MV-4-11 (cell line): ENCODE measurements at places on chromosomes 2 and 18.
A peak's percentile ranks its signal among the peaks of the same experiment; 100 is the strongest.

- no peak for DNase-seq
Measured at GRCh38 chr2:140462990-140463389, 1667.8 kb downstream of the LRP1B start.

DNA sequence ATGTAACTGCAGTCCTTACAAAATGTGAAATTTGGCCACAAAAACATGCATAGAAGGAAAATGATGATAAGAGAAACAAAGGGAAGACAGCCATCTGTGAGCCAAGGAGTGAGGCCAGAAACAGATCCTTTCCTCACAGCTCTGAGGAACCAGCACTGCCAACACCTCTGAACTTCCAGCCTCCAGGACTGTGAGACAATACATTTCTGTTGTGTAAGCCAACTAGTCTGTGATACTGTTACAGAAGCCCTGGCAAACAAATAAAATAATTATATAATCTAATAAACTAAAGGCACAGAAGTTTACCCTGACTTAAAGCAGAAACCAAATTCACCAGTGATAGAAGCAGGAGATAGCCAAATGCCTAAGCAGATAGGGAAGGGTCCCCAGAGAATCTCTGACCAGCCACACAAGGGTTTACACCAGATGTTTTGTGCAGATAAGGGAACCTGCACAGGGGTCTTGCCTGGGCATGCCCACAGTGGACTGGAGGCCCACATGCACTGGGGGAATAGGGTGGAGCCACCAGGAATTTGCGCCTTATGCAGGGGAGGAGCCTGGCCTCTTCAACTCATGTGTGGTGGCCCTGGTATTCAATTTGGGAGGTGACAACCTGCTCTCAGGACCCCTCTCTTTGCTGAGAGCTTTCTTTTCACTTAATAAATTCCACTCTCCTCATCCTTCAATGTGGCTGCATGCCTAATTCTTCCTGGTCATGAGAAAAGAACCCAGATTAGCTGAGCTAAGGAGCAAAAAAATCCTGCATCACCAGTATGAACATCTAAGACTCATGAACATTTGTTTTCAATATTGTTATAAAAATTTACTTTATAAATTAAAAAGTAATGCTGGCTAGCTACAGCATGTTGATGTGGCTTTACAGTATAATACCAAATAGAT lies 3.8 kb upstream of the GCC2 start:
- no peak for DNase-seq

GRCh38 chr2:121866789-121867188 lies 111.3 kb downstream of the TSN start:
- DNase-seq = no peak

DNA sequence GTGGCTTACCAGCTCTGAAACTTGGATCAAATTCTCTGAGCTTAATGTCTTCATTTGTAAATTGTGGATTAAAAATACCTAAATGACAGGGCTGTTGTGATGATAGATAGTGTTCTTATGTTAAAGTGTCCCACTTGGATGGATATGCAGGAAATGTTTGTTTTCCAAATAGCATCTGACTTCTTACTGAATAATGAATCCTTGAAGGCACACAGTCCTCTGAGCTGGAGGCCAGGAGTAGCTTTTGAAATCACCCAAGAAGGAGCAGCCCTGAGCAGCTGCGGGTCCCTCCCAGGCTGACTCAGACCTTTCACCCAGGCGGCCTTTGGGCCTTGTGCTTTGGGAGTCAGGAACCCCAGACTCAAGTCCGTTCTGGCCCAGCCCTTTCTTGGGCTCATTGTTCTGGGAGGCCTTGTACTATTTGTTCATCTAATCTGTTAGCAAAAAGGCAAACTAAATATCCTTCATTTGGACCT lies 173.0 kb upstream of the GATA6 start:
- no peak for DNase-seq

GRCh38 chr2:8197101-8197500 lies 484.8 kb upstream of the ID2 start:
- no peak for DNase-seq

DNA sequence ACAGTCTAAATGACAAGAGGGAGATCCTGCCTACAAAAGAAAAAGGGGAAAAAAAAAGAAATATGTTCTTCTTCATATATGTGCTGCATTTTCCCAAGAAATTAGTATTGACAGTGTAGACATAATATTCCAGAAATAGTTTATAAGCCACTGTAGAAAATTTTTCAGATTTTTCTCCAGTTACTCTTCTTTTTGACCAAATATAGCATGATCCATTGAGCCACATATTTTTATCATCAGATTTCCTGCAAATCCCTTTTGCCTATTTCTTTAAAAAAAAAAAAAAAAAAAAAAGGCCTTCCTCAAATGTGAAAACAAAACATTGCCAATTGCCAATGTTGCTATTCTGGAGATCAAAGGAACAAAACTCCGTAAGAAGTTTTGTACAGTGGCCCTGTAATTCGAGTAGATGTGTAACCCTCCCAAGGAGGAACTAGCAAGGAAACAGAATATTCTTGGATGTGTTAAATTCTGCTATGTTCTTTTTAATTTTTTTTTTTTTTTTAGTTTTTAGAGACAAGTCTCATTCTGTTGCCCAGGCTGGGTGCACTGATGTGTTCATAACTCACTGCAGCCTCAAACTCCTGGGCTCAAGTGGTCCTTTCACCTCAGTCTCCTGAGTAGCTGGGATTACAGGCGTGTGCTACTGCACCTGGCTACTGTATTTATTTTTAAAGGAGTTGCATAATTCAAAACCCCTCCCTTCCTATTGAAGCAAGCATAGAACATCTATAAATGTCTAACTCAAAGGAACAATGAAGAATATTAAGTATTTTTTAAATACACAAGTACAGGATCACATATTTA lies 12.5 kb upstream of the CABYR start:
- no peak for DNase-seq

- DNase-seq = no peak
Measured at GRCh38 chr18:7090771-7091170, 26.8 kb downstream of the LAMA1 start.

DNA sequence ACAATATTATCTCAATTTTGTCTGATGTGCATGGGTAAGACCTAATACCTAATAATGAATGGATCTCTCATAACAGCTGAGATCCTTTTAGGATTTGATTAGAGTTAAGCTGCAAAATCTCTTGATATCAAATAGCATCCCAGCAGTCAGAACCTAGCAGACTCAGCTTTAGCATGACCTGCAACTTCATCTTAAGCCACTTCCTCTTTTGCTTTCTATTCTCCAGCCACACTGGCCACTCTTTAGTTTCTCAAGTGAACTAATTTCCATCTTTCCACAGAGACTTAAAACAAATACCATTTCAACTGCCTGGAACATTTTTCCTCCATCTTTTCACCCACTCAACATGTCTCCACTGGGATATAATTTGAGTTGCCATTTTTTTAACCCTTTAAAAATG lies 1251.6 kb upstream of the ZEB2 start:
- peak; percentile 76 for DNase-seq

GRCh38 chr2:136010126-136010525 lies 24.7 kb upstream of the DARS1 start:
- no peak for DNase-seq

DNA sequence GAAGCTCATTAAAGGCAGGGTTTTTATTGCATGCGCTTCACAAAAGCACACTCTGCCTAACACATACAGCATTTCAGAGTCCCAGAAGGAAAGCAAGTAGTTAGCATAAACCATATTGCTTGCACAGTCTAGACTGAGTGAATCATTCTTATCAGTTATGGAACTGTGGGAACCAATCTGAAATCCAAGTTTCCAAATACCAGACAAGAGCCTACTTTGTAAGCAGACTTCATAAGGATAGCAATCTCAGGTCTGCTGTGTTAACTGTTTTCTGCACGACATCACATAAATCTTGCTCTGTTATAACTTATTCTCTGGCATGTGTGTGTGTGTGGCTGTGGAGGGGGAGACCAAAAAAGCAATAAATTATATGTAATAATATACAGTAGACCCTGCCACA lies 608.1 kb upstream of the REG3G start:
- no peak for DNase-seq

DNA sequence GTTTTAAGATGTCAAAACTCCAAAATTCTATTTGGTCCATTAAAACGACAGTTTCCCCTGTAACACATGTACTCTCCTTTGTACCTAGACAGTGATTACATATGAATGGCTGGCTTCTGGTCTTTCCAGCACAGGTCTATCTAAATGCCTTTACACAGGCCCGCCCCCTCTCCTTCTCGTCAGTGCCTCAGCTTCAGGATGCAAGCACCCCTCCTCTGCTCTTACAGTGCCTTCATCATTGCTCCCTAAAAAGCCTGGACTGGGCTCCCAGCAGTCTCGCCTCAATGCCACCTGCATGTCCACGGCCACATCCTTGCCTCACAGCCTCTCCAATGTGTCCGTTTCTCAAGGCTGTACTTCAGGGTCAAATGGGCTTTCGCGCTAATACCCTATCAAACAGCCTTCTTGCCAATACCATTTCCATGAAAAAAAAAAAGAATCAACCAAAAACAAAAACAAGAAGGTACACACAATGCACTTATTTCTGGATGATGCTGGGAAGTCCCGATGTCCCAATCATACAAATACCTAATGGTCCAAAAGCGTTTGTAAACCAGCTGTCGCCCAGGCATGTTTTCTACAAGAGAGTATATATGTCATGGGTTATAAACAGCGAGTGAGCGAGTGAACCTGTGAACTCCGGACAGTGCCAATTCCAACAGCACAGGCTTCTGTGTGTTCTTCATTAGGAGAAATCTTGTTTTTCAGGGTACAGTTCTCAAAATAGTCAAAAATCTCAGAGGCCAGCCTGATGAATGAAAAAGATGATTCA lies 77.2 kb downstream of the EIPR1 start:
- DNase-seq = no peak

- DNase-seq = no peak
Measured at GRCh38 chr2:52386433-52387030, 1354.6 kb upstream of the NRXN1 start.

- DNase-seq = no peak
Measured at GRCh38 chr2:146986161-146986560, 858.7 kb upstream of the ACVR2A start.

- no peak for DNase-seq
Measured at GRCh38 chr2:173271825-173272224, 82.8 kb upstream of the CDCA7 start.

GRCh38 chr18:76405681-76406356 lies 89.2 kb downstream of the ZNF516 start:
- DNase-seq = peak; percentile 11

DNA sequence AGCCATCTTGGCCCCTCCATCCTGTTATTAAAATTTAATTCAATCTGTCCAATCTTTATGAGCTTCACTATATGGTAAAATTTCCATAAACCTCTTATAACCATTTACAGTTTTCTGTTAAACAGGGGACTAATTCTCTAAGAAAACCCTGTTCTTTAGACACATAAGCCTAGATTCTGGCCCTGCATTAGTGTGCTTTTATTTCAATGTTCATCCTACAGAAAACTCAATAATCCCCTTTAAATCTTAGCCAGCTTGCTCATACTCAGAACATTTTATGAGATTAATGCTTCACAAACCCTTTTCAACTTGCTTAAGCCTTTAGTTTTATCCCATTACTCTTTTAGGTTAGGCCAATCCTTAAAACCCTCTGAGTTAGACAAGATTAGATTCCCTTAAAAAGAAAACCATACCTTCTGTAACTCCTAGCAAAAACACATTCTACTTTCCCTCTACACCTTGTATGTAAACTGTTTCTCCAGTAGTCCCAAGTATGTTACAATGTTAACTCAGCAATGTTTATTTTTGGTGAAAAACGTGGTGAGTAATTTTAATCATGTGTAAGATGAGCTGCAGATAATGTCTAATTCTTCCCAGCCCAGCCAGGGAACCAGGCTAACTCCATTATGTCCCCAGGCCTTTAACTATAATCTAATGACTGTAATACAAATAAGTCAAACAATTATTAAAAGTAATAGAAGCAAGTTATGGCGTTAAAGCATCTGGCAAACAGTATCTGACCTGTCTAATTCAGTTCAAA lies 1953.4 kb upstream of the LRRTM1 start:
- no peak for DNase-seq

- DNase-seq = no peak
Measured at GRCh38 chr2:32832821-32833220, 113.9 kb upstream of the LTBP1 start.

- DNase-seq = no peak
Measured at GRCh38 chr2:233433794-233434193, 79.5 kb downstream of the DGKD start.

GRCh38 chr2:189144700-189145211 lies 34.8 kb downstream of the COL5A2 start:
- DNase-seq = no peak

DNA sequence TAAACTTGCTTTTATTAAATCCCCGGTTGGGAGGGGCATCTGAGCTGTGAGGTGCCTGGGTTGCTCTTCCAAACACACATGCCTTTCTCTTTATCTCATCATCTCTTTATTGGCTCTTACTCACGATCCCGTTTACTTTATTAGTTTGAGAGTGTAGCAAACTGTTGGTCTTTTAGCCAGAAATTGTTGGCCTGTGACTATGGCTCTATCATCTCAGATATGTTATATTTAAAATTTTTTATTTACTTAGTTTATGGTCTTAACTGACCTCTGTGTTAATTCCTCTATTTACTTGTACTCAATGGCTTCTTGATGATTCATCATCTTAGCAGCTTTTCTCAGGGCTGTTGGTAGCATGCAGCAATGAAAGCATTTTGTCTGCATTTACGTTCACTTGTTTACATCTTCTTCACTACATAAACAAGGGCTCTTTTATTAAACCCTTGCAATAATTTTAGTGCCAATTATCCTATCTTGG lies 408.4 kb downstream of the HRH4 start:
- no peak for DNase-seq

DNA sequence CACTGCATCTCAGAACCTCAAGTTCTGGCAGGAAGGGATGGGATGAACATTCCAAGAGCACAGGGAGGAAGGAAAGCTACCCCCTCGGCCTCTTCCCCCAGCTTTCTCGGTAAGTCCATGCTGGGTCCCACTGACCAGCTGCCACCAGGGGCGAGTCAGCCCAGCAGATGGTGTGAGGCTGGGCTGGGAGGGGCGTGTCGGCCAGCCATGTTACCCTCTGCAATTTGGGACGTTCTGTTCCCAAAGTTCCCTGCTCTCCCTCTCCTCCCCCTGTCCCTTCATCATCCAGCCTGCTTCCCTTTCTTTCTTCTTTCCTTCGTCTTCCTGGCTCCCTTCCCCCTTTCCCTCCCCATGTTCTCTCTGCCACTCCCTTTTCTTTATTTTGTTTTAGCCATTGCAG lies 74.3 kb upstream of the TNP1 start:
- DNase-seq = no peak

DNA sequence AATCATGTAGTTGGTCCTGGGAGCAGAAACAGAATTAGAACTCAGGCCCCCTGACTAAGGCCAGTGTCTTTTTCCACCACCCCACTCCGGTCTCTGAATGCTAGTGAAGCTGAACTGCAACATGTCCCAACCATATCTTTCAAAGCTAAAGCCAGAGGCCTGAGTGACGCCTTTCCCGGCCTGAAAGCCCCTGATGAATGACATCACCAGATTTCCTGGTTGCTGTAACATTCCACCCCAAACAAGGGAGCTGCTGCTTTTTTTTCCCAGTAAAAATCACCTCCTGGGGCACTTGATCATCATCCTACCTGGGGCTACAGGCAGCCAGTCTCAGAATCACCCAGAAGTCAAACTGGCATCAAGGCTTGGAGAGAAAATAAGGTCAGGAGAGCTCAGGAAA lies 162.7 kb downstream of the ARL4C start:
- no peak for DNase-seq

GRCh38 chr2:145797692-145798091 lies 1277.8 kb upstream of the ZEB2 start:
- no peak for DNase-seq
